ENCODE measurements at places on chromosomes 12 and 14.

DNA sequence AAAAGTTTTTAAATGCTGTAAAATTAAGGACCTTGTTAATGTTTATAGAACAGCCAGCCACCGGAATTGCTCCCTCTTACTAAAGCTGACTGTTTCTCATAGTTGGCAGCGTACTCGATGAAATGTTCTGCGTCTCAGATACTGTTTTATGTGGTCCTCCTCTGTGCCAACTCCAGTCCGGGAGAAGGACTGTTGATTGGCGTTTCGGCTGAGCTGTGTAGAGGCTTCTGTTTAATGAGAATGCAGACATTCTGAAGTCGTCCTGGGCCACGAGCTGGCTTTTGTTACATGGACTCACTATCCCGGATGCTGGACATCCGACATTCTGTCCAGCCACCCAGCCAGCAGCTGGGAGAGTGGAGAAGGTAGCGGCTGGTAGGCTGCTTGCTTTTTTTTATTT is 75.4 kb downstream of the WDR20 start:
- DNase-seq, result peak; percentile 33

DNA sequence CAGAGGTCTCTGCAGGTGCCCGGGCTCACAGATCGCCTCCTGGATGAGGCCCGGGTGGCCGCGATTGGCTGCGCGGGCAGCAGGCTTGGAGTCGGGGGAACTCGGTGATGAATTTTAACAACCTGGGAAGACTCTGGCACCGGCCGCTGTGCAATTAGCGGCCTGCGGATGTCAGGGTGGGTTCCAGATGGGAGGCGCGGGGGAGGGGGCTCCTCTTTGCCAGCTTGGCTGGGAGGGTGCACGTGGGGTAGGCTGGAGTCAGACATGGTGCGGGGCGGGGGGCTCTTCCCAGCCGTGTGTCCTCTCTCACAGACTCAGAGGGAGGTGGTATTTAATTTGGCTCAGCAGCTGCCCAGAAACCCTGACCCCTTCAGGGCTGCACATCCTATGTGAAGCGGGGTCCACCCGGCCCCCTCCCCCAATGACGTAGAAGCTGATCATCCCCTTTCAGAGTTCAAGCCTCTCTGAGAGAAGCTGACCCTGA is 81.4 kb downstream of the KIF26A start:
- DNase-seq, result no peak

GRCh38 chr14:22097586-22098292 is 424.1 kb upstream of the OR4E1 start:
- no peak for DNase-seq

DNA sequence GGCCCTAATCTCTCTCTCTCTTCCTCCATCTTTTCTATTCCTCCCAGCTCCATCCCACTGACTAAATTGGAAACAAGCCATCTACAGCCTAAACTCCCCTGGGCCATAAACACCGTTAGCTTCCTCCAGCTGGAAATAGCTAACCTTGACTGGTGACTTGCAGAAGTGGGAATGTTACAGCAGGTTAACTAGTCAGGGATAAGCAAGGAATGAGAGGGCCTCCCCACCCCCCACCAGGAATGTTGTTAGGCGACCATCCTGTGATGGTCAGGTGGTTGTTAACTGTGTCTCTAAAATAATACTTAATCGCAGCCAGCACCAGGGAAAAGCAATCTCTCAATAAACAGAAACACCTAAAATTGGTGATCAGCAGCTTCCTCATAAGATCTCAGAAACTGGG is 40.8 kb downstream of the MIS18BP1 start:
- no peak for DNase-seq

DNA sequence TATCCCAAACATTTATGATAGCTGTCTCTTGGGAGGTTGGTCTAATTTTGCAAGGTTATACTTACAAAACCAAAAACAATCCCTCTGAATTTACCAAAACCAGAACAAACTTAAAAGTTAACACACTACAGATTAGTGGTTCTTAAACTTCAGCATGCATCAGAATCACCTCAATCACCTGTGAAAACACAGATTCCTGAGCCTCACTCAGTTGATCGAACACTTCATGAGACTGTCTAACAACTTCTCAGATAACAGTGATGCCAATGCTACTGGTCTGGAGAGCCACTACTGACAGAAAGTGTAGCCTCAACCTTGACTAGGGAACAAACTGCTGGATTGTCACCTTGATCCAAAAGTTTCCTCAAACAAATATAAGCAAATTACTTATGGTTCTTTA is 44.2 kb downstream of the ATP2B1 start:
- DNase-seq, result no peak

DNA sequence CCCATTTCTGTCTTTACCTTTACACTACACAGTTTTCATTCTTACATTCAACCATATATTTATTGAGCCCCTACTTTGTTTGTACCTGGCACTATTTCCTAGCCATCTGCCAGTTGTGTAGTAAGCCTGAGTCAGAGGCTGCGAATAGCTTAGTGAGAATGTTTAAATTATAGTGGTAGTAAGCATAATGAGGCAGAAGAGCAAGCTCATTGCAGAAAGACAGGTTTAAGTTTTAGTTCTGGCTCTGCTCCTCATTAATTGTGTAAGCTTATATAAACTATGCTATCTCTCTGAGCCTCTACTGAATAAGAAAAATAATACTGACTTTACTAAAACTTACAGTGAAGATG is 123.5 kb downstream of the NAV3 start:
- DNase-seq, result peak; percentile 30

GRCh38 chr12:122721057-122721545 is 4.5 kb upstream of the HCAR3 start:
- DNase-seq, result no peak

- no peak for DNase-seq
These were observed 46.5 kb downstream of the NR1H4 start for GRCh38 chr12:100520048-100520769.

- DNase-seq, result no peak
These were observed 298.0 kb downstream of the PPFIA2 start for GRCh38 chr12:81461163-81461562.

- DNase-seq, result no peak
These were observed 282.1 kb downstream of the TMTC2 start for GRCh38 chr12:82968631-82969367.

GRCh38 chr14:61122862-61123261 is 141.8 kb downstream of the SLC38A6 start:
- no peak for DNase-seq

- DNase-seq, result no peak
These were observed 58.1 kb downstream of the FSCB start for GRCh38 chr14:44448951-44449358.

DNA sequence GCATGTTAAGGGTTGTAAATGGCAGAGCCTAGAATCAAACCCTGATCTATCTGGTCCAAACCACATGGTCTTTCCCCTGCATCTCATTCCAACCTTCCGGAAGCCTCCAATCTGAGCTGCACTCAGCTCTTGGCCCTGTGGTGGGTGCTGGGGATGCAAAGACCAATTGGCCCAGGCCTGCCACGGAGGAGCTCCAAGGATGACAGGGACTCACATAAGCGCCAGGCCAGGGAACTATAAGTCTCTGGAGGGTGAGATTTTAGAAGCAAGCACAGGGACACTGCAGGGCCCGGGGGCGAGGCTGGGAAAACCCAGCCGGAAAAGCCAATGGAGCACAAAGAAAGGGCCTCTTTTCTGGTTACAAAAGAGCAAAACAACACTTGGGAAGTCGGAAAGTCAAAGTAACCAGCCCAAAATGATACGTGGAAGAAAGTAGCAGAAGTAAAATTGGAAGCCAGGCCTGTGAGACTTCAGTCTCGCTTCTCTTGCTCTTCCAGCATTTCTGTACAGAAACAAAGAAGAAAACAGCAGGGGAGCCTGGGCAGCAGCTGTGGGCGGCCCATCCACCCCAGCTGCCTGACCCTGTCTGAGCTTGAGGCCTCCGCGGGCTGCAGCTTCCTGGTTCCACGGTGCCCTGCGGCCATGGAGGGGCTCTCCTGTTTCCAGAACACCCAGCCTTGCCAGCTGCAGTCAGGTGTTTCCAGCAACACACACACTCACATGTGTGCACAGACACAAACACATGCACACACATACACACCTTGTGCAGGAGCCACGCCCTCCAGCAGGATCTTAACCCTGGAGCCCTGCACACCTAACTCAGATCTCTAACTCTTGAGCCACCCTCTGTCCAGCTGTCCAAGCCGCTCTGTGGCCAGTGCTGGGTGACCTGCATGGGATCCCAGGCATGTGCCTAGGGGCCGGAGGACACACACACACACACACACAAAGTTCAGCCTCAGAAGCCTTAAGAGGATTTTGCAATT is 178.2 kb downstream of the BCL11B start:
- no peak for DNase-seq

GRCh38 chr12:110345176-110345661 is 58.3 kb downstream of the ANAPC7 start:
- no peak for DNase-seq

GRCh38 chr12:116392061-116392460 is 114.6 kb upstream of the MED13L start:
- no peak for DNase-seq

DNA sequence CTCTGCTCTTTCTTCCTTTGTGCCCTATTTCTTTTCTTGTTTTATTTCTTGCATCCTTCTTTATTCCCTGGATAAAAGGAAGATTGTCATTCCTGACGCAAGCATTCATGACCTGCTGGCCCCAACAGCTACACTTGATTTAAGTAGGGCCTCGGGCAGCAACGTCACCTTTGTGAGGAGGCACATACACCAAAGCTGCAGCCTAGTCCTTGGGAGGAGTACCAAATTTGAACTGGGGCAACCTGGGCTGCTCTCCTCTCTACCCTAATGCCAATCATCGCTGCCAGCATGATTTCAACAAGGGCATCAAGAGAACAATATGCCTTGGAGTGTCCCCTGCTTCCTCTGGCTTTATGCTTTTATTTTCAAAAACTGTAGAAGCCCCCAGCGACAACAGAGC is 76.4 kb downstream of the C12orf50 start:
- DNase-seq, result no peak

DNA sequence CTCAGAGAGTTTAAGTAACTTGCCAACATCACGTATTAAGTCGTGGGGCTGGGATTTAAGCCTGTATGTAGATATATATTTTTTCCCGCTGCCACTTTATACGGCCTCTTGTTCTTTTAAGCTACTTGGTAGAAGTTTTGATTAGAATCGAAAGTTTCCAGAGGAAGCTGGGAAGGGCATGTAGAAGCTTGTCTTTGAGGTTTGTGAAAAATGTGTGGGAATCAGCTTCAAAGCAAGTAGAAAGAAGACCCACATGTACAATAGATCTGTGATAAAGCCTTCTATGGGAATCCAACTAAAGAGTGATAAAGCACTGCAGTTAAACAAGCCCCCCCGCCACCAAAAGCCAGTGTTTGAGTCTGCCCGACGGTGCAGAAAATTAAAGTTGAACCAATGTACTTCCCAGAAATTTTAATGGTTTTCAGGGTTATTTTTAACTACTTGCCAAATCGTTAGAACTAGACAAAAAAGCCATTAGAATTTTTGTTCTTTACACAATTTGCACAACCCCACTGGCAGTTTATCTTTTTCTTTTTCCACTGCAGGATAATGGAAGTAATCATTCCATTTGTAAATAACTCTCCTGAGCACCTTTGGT is 25.5 kb downstream of the SERPINA11 start:
- DNase-seq, result no peak

DNA sequence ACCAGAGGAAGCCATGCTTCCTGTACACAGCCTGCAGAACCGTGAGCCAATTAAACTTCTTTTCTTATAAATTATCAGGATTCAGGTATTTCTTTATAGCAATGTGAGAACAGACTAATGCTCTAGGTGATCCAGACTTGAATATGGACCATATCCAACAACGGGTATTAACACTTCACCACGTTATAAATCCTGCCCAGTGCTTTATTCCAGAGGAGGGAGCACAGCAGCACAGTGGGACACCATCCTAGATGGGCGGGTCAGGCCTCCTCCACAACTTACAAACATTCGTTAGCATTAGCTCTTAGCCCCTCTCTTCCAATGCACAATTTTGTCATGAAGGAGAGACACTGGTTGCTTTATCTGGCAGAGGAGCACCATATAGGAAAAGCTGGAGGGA is 66.0 kb downstream of the TMCC3 start:
- DNase-seq, result no peak

- no peak for DNase-seq
These were observed 219.8 kb downstream of the SLC2A13 start for GRCh38 chr12:39886106-39886505.

DNA sequence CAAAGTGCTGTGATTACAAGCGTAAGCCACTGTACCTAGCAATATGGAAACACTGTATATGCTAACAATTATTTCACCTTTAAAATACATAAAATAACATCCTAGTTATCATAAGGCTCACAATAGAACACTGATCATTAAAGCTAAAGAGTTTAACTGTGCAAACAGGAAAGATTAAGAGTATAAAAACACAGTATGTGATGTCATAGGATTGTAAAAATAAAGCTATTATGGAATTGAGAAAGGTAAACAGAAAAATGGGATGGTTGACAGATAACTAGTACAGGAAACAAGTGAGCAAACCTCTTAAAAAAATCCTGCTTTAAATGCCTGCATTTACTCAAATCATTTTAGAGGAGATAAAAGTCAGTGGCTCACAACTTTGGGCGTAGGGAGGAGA is 10.8 kb upstream of the IPO8 start:
- DNase-seq, result no peak

DNA sequence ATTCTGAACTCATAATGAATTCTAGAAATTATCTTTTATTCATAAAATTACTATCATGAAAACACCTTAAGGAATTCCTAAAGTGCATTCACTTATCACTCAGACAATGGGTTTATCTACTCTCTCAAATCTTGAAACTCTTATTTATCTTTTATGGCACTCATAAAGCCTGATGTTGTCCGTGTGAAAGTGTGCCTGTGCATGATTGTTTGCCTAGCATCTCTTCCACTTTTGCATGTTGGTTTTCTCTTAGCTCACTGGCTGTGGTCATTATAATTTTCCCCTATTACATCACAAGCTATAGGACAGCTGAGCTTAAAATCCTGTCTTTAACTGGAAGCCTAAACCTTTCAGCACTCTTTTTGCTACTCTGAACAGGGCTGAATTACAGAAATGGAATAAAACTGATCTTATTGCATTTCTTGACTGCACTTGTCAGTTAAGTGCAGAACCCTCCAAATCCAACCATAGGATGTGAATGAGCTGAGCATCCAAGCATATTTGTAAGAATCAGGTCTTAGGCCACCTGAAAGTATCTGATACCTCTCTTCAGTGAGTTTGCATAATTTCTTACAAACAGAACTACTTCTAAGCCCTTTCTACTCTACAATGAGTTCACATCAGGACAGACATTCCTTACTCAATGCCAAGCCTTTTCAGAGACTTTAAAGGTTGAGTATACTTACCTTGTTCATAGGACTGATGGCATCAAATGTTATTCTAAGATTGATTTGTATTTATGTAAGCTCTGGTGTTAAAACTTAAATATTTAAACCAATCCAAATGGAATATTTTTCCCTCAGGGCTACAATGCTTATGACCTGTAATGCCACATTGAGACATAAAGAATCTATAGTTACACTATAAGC is 221.2 kb upstream of the KITLG start:
- DNase-seq, result no peak

- DNase-seq, result peak; percentile 69
These were observed 41.8 kb downstream of the EFCAB11 start for GRCh38 chr14:89912667-89913211.

DNA sequence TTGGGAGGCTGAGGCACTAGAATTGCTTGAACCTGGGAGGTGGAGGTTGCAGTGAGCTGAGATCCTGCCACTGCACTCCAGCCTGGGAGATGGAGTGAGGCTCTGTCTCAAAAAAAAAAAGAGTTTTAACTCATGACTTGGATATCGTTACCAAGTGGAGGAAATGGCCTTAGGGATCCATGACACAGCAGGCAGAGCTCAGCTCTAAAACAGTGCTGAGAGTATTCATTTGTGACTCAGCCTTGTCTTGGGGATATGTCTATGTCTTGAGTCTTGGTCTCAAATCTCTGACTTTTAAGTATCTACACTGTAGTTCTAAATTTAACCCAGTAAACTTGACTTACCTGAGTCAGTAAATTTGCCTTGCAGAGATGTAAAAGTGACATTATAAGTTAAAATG is 8.8 kb upstream of the PEX5 start:
- DNase-seq, result no peak
